Muscle of back (tissue), 13 donors: ENCODE measurements at places on chromosomes 5 and 9.

GRCh38 chr9:70156729-70157128 lies 102.0 kb upstream of the SMC5 start:
- no peak for DNase-seq

GRCh38 chr9:89825669-89826068 lies 220.9 kb downstream of the GADD45G start:
- DNase-seq = no peak

DNA sequence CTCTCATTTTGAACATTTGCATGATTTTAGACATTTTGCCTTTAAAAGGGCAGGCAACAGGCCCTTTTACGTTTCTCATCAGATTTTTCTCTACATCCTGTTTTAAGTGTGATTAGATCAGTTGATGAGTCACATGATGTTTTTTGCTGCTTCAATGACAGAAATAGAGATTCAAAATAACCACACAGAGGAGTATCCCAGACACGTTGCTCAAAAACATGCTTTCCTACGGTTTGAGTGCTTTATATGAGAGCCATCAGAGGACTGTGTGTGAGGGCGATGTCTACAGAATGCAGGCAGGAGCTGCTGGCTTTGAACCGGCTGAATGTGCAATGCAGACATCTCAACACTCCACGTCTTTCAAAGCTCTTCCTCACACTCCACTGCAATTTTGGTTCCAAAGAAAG lies 42.1 kb downstream of the OTULIN start:
- DNase-seq = peak; percentile 30

DNA sequence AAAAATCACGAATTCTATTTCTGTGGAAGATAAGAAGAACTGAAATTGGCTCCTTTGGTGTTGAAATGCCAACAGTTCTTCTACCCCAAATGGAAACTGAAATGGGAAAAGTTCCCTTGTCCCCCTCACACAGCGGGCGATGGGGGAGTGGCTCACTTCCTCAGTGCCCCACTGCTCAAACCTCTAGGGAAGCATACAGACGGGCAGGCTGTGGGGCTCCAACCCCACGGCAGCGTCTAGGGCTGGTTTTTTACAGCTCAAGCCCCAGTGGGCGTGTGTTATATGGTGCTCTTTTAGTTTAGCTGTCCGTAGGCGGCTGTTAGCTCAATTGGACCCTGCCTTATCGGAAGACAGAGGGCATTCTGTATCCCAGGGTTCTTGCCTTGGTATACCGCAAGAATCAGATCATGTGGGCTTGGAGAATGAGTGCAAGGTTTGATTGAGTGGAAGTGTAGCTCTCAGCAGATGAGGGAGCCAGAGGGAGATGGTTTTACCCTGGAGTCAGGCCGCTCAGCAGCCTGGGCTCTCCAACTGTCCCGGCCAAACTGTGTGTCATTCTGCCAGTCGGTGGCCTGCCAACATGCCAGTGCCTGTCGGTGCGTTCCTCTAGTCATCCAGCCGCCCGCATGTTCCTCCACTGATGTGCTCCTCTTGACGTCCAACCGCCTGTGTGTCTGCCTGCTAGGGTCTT lies 166.3 kb upstream of the ZNF608 start:
- peak; percentile 12 for DNase-seq

DNA sequence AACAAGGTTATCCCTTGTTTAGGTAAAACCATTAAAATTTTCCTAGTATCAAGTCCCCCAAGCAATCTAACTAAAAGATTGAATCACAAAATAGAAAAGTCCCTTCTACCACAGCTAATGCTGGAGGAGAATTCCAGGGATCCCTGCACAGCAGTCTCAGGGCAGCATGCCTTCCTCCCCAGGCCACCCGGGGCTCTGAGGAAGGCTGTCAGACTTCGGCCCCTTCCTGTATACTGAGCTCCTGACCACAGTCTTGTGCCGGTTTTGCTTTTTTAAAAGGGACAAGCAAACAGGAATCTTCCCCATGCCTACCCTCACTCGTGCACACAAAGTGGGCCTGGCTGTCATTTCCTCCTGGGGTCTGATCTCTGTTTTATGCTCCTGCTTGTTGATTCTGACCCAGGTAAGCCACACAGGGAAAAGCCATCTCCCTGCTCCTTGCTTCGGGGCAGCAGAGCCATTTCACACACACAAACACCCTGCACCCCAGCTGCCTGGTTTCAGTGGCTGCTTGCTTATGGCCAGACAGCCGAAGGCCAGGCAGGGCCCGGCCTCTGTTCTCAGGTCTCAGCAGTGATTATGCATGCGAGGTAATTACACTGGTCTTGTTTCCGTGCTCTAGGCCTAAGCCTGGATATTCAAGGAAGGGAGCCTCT lies 211.9 kb downstream of the NXNL2 start:
- no peak for DNase-seq

DNA sequence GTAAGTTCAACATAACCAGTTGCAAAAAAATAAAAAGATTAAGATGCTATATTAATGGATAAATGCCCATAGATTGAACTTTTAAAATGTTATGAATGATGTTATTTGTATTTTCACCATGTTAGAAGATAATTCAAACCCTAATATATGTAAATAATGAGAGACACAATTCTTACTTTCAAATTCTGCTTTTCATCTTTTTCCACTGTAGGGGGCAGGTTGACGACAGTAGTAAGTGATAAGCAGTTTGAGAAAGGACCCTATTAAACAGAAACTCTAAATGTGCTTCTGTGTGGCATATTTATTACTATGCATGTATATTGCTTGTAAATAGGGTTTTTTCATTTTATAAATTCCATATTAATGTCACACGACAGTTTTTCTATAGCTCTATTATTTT lies 591.1 kb downstream of the SEMA5A start:
- DNase-seq = no peak

DNA sequence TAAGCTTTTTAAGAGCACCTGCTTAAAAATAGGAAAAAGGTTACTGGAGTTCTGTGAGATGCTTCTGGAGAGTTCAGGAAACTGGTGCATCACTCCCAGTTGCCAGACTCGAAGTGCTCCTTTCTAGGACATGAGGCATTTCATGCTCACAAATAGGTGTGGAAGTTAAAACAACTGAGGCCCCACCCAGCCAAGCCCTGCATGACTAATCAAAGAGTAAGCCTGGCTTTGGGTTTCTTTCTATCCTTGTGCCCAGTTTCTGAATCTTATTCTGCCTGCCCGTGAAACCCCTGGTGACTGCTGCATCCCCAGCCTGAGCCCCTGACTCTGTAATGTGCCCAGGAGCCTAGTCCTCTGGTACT lies 7.7 kb downstream of the SPINK9 start:
- DNase-seq = no peak

DNA sequence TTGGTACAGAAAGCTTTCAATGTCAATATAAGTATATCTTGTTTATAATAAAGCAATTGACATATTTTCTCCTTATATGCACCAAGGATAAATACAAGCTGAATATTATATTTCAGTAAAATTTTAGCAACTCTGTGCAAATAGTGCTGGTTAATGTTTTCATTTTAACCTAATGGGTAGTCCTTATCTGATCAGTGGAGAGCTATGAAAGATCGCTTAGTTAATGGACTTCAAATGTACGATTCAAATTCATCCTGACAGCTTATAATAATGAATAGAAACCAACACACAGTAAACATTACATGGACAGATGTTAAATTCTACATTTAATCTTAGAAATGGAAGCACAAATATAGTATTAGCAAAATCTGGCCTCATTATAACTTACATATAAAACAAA lies 1495.2 kb upstream of the C9orf72 start:
- DNase-seq = no peak

DNA sequence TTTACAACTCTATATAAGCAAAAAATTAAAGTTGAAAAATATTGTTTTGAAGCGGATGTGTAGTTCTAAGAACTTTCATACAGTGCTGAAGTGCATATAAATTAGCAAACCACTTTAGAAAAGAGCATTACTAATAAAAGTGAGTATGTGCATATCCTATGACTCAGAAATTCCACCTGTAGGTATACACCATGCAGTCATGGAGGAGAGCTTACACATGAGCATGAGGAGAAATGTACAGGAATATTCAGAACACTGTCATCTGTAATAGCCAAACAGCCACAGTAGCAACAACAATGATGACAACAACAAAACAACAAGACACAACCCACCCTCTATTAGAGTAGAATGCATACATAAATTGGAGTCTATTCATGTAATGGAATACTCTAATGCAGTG lies 138.2 kb upstream of the ARRDC3 start:
- no peak for DNase-seq

DNA sequence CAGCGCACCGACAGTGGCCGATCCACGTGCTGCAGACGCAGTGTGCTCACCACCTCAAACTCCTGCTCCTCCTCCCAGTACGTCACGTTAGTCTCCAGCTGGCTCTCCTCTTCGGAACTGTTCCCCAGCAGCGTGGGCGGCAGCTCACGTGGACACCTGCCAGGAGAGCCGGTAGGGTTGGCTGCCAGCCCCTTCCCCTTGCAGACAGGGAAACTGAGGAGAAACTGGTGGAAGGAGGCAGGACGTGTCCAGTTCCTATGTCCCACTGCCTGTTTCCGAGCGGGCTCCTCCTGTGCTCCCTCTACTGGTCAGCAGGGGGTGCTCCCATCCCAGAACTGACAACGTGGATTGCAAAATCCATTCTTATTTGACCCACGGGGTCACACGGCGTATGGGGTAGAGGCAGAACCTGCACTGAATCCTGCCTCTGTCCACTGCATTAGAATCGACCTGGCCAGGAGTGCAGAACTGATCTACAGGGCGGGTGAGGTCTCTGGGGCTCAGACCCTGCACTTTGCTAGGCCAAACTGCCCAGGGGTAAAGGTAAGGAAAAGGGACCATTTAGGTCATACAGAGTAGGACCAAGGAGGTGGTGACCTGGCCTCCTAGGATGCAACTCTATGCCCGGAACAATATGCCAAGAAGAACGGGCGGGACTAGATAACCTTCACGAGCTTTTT lies 25.7 kb downstream of the PDGFRB start:
- DNase-seq = peak; percentile 67

DNA sequence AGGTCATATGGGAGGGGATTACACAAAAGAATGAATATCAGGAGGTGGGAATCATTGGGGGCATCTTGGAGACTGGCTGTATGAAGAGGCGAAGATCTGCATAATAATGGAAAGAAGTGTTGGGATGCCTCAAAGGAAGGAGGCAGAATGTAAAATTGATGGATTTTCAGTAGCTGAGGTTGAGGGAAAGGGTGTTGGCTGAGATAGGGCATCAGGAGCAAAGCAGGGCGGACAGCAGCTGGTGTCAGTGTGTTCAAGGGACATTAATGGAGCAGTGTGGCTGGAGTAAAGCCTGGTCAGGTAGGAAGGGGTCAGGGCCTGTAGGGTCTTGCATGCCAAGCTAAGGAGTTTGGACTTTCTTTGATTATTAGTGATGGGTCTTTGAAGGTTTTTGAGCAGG lies 65.2 kb upstream of the TNFAIP8 start:
- DNase-seq = no peak

DNA sequence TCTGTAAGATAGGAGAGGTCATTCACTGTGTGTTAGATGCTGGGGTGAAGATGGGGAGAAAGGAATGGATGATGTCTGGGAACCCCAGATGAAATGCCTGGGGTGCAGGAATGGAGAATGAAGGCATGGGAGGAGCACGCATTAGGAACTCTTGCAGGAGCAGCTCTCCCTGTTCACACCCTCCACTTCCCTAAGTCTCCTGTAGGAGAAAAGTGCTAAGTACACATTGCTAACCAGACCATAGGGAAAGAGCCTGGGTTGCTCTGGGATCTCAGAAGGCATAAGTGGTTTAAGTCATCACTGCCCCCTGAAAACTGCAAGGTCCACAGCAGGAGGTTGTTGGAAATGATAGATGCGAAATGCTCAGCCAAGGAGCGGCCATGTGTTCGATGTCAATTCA lies 163.1 kb downstream of the SEC61B start:
- no peak for DNase-seq

GRCh38 chr9:85859765-85860164 lies 81.2 kb upstream of the NAA35 start:
- no peak for DNase-seq

DNA sequence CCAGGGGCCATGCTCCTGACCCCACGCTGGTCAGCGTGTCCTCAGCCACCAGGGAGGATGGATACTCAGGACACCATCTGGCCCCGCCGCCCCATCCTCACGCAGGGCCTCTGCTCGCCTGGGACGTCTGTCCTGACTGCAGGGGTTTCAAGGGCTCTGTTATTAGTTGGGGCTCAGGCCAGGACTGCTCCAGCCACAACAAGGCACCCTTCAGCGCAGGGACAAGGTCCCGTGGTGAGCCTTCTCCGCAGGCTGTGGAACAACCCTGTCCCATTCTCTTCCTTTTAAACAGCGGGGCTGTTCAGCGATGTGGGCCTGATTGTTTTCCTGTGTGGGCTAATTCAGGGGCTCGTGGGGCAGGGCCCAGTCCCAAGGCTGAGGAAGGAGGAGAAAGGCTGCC lies 61.6 kb downstream of the SEMA4D start:
- no peak for DNase-seq

GRCh38 chr9:5514617-5515260 lies 4.4 kb downstream of the PDCD1LG2 start:
- no peak for DNase-seq

GRCh38 chr9:69036309-69036708 lies 757 bp downstream of the FXN start:
- no peak for DNase-seq

DNA sequence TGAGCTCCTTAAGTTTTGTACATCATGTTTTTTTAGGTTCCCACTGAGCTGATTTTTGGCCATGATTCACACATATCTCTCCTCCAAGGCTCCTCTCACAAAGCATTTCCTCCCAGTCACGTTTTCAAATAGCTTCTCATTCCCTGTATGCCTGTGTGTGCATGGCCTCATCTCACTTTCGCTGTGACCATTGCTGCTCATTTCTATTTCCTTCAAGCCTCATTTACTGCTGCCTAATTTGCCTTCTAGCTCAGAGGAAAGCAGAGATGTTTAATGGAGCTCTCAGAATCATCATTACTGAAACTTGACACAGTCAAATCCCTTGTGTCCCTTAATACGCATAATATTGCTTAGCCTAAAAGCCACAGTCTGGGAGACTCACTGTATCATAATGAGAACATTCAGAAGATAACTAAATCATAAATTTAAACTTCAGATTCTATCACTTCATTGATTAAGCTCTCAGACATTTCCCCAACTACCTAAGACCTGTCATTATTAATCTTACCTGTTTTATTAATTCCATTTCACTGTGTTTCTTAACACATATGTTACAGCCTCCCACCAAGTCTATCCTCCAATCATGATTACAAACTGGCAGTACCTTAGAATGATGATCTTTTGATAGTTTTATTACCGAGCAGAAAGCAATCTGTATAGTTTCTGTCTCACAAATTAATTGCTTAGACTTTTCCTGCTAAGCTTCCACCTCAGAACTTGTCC lies 278.3 kb upstream of the PTGER4 start:
- no peak for DNase-seq

GRCh38 chr9:3856592-3856991 lies 330.8 kb upstream of the RFX3 start:
- DNase-seq = no peak

DNA sequence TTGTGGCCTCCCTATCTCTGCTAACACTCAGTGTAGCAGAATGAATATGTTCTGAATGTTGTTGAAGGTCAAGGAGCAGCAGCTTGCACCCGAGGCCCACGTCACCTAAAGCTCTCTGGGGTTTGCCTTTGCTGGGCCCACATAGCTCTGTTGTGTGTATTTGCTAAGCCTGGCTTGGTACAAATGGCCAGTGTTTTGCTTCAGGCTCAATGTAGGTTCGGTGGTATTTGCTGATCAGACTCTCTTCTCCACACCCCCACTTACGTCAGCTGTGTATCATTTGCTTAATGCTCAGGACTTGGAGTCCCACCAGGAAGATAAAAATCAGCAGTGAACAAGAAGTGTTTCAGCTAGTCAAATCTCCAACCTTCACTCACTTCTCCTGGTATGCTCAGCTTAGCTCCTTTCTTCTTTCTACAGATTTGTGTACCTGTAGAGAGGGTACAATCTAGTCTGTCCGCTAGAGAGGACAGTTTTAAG lies 4.8 kb upstream of the RFESD start:
- DNase-seq = no peak
